Hematopoietic multipotent progenitor cell treated with erythropoietin and hydrocortisone succinate and interleukin-3 and kit ligand, for 17 days (in vitro differentiated cells): ENCODE measurements at places on chromosomes 13 and 19.
A peak's percentile ranks its signal among the peaks of the same experiment; 100 is the strongest.

DNA sequence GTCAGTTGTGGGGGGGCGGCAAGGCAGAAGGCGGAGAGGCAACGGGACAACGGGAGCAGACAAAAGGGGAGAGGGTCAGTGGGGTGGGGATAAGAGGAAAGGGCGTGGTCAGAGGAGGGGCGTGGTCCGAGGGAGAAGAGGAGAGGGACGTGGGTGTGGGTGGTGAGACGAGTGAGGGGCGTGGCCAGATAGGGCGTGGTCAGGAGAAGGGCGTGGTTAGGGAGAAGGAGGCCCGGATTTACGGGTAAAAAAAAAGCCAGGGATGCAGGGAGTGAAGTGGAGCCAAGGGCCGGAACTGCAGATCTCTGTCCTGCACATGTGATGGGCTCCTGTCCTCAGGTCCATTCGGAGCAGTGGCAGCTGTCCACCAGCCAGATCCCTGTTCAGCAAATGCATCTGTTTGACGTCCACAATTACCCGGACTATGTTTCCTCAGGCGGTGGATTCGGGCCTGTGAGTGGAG is 21.5 kb downstream of the CPT1C start:
- DNase-seq: peak; percentile 43

DNA sequence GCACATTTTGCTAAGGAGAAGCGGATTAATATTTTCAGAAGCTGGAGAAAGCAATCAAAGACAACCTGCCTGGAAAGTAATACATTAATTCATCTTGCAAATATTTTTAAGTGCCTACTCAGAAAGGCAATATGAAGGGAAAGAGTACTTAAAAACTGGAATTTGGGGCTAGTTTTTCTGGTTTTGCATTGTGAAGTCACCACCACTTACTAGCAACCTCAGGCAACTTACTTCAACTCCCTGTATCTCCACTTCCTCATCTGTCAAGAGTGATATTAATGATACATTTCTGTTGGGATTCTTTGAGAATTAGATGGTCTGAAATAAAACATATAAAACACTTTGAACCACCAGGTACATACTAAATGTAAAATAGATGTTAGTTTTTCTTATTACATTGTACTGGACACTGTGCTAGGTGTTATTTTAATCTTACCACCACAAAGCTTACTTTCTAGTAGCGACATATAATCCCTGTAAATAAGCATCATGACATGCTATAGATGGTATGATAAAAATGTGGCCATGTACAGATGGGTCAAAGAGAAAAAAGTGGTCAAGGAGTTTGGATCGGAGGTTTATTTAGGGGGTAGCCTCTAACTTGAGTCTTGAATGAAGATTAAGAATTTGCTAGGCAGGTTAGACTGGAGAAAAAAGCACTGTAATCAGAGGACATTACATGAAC is 101.2 kb downstream of the SPRY2 start:
- no peak for DNase-seq

- no peak for DNase-seq
Observed at GRCh38 chr13:75910591-75910990, 274.5 kb downstream of the LMO7 start.

- DNase-seq: no peak
Observed at GRCh38 chr13:93861818-93862217, 617.7 kb downstream of the DCT start.

- peak; percentile 38 for DNase-seq
Observed at GRCh38 chr13:24274452-24275021, 34.8 kb upstream of the C1QTNF9 start.

- no peak for DNase-seq
Observed at GRCh38 chr13:34627509-34628208, 314.4 kb upstream of the NBEA start.

DNA sequence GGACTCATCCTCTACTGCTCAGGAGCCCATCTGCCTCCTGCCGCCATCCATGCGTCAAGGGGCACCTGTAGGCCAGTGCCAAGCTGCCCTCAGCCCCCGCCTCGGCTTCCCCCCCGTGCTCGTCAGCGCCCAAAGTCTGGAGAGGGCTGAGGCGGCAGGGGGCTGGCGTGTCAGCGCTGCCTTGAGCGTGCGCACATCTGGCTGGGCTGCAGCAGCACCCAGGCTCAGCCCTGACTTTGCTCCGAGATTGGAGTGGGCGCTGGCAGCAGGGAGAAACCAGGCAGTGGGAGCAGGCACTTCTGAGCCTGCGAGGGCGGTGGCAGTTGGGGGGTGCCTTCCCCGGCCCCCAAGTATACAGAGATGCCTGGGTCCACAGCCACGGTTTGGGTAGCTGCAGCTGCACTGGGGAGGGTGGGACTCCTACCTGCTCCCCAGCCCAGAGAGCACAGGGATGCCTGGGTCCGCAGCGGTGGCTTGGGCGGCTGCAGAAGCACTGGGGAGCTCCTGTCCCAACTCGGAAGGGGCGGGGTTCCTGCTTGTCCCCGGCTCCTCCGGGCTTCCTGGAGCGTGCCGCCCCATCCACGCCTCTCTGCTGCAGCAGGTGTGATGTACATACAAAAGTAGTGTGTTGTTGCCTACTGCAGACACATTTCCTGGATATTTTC is 44.8 kb upstream of the LPAR6 start:
- DNase-seq: no peak

DNA sequence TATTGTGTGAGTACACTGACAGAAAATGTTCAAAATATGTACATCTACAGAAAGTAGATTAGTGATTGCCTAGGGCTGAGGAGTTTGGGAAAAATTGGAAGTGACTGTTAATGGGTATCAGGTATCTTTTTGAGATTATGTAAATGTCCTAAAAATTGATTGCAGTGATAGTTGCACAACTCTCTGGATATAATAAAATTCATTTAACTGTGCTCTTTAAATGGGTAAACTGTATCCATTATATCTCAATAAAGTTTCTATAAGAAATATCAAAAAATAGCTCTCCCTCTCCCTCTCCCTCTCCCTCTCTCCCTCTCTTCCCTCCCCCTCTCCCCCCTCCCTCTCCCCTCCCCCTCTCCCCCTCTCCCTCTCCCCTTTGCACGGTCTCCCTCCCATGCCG is 9.4 kb upstream of the ZNF227 start:
- no peak for DNase-seq

- DNase-seq: no peak
Observed at GRCh38 chr19:15107061-15108010, at the start of gene SYDE1. TSS of gene SYDE1 (plus strand) at chr19:15107401. CDS start at chr19:15107434, 33 bp downstream.

GRCh38 chr13:112837371-112838037 is 131.5 kb upstream of the MCF2L start:
- no peak for DNase-seq

GRCh38 chr13:80572308-80572922 is 231.5 kb upstream of the SPRY2 start:
- no peak for DNase-seq

- no peak for DNase-seq
Observed at GRCh38 chr19:32233091-32233490, 112.3 kb upstream of the ZNF507 start.

- no peak for DNase-seq
Observed at GRCh38 chr19:31071136-31071855, 277.9 kb downstream of the TSHZ3 start.

- DNase-seq: peak; percentile 42
Observed at GRCh38 chr19:15551293-15552004, 43.1 kb downstream of the CYP4F22 start.

- no peak for DNase-seq
Observed at GRCh38 chr19:46963093-46963734, 56.4 kb upstream of the NPAS1 start.

- no peak for DNase-seq
Observed at GRCh38 chr13:72570019-72570418, 157.4 kb downstream of the MZT1 start.

- no peak for DNase-seq
Observed at GRCh38 chr19:1416014-1416841, 8.8 kb downstream of the DAZAP1 start.

DNA sequence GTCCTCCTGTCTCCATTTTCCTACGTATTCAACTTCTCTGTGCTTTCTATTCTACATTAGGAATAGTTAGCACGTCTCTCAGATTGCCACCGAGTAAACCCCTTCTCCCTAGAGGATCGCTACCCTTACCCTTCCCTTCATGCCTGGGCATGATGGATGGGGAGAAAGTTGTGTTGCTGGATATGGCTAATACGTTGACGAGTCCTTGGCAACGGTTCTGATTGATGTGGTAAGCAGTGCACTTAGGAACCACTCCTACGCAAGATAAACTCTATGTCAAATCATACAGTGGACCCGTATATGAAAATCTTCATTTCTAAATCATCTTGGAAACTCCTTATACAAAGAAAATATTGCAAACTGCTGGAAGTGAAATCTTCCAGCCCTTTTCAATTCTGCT is 224.5 kb downstream of the EFNB2 start:
- no peak for DNase-seq

- DNase-seq: no peak
Observed at GRCh38 chr13:59356607-59357006, 807.1 kb downstream of the DIAPH3 start.

DNA sequence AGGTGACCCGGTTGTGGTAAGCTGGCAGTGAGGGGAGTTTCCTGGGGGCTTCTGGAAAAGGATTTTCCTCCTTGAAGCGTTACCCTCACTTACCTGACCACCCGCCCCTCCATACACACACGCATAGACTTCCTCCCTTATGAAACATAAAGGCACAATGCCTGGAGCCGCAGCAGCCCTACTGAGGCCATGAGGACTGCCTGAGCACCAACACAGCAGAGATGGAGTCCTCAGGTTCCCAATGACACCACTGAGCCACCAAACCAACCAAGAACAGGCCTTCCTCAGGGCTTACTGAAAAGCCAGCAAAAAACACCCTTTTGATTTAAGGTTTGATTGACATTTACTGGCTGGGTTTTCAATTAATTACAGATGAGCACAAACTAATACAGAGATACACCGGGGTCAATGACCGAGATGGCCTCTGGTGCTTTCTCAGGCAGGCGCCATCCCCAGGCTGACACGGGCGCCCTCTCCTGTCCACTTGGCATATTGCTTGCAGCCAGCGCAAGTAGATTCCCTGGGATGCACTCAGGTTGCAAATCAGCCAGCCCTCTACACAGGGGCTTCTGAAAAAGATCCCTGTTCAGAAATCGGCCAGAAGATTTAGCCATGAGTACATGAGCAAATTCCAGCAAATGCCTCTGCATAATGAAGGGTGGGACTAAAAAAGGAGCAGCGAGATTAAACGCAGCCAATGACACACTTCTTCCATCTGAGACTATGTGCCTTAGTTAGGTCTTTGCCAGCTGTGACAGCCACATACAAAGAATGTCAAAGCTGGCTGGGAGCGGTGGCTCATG is 14.8 kb downstream of the OPA3 start:
- DNase-seq: peak; percentile 47

- DNase-seq: no peak
Observed at GRCh38 chr13:88115976-88116375, 444.8 kb downstream of the SLITRK5 start.

- no peak for DNase-seq
Observed at GRCh38 chr19:13899912-13900584, 5.9 kb downstream of the BRME1 start.

- DNase-seq: no peak
Observed at GRCh38 chr19:34489175-34489574, 7.6 kb downstream of the WTIP start.
